ENCODE measurements at places on chromosomes 7 and 10.

- peak; percentile 42 for DNase-seq
Measured at GRCh38 chr7:112383671-112384417, 66.4 kb upstream of the IFRD1 start.

DNA sequence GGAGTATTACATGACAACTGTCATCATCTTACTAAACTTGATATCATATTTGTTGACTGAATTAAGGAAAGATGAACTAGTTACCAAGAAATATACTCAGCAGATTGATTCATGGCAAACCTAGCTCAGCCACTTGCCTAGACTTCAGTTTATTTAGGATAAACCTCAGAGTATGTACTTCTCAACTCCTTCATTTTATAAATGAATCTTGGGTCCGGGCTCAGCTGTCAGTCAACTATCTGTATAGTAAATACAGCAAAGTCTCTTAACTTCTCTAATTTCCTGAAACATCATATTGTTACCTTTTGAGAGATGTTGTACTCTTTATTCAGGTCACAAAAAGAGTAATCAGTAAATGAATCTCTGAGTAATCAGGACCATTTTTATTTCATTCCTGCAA lies 211.0 kb upstream of the KLF14 start:
- no peak for DNase-seq

DNA sequence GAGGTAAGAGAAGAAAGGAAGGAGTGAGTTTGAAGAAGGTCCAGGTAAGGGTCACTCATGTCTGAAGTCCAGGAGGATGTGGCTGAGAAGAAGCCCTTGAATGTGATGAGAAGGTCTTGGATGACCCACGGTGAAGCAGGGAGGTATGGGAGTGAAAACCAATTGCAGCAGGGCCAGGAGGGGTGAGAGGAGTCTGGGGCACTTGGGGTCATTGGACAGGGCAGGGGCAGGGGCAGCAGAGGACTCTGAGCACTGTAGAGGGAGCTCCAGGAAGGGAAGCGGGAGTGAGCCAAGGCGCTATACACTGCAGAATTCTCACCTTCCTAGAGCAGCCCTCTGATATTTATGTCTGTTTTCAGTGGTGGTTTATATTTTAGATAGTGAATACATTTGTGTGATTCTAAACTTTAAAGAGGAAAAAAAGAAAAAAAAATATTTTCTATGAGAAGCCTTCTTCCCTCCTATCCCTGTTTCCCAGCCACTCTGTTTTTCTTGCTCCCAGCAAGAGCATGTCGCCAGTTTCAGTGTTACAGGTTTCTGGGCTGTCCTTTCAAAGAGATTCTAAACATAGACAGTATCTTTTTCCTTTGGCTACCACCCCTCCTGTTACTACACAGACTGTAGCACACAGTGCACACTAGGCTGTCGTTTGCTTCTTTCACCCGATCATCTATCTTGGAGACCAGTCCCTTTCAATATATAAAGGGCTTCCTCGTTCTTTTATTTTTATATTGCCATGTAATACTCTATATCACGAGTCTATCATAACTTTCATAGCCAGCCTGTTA lies 24.5 kb downstream of the BLVRA start:
- DNase-seq = no peak

DNA sequence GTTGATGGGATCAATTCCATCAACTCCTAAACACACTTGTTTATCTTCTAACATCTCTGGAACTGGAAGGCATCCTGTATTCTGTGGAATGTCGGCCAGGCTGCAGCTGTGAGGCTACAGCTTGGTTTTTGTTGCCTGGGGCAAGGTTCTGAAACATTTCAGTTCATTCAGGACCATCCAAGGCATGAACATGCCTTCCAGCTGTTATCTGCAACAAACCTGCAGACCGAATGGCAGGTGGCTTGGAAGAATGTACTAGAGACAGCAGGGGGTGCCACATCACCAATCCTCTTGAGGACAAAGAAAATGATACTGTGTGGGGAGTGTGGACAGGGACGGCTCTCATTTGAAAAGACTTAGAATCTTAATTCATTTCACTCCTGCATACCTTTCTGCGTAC lies 12.4 kb downstream of the PAPOLB start:
- peak; percentile 78 for DNase-seq

DNA sequence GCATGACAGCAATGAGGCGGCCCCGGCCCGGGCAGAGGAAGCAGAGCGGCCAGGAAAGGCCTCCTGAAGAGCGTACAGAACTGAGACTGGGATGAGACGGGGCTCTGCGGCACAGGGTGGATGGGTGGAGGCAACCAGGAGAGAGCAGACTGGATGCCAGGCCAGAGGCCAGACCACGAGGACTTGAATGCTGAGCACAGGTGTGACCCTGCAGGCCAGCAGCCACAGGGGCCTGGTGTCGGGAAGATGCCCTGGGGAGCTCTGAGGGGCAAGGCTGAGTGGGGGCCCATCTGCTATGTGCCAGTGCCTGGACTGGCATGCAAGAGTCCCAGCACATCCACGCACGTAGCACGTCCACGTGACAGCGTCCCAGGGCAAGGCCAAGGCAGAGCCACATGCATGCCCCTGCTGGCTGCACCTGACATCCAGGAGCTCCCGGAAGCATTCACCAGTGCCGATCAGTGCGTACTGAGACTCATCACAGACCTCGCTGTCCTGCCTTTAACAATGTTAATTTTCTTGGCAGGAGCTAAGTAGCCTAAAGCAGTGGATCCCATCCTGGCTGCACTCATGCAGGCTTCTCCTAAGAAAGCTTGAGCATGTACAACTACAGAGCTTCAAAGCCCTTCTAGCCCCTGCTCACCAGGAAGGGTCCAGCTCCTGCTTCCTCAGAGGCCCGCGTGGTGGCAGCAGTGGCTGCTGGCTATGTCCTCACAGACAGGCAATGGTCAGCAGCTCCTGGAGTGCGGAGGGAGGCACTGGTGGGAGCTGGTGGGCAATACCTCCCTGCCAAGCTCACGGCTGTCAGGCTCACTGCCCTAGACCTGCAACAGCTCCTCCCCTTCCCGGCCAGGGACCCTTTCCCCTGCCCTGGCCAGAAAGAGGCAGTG lies 18.0 kb downstream of the GRID1 start:
- no peak for DNase-seq

GRCh38 chr7:66747881-66748511 lies 7.5 kb downstream of the RABGEF1 start:
- no peak for DNase-seq

All from pons (tissue), 1 donor.